ENCODE measurements at places on chromosomes 4 and X.

DNA sequence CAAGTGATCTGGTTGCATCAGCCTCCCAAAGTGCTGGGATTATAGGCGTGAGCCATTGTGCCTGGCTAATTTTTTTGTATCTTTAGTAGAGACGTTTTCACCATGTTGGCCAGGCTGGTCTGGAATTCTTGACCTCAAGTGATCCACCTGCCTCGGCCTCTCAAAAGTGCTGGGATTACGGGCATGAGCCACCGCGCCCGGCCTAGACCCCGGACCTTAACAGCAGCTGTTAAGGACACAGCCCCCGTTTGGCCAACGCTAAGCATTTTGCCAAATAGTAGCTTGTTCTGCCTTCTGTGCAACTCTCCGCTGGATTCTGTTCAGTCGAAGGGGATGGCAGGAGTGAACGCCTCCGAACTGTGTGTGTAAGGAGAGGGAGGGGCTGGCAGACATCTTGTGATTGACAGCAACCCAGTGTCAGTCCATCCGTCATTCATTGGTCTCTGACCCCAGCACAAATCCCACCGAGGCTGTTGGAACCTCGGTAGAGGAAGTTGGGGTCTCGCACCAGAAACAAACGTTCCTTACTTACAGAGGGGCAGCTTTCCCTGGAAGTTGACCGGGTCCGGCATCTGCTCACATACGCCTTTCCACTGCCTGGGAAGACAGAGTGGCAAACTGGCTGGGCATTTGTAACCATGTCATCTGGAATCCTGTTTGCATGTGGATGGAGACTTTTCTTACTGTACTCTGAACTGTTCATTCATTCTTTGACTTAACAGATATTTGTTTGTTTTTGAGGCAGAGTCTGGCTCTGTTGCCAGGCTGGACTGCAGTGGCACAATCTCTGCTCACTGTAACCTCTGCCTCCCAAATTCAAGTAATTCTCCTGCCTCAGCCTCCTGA lies 69.4 kb downstream of the TRAPPC11 start:
- no peak for DNase-seq

DNA sequence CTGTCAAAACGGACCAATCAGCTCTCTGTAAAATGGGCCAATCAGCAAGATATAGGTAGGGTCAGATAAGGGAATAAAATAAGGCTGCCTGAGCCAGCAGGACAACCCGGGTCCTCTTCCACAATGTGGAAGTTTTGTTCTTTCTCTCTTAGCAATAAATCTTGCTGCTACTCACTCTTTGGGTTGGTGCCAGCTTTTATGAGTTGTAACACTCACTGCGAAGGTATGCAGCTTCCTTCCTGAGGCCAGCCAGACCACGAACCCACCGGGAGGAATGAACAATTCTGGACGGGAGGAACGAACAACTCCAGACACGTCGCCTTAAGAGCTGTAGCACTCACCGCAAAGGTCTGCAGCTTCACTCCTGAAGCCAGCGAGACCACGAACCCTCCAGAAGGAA lies 287.8 kb downstream of the RAPGEF2 start:
- peak; percentile 22 for DNase-seq

DNA sequence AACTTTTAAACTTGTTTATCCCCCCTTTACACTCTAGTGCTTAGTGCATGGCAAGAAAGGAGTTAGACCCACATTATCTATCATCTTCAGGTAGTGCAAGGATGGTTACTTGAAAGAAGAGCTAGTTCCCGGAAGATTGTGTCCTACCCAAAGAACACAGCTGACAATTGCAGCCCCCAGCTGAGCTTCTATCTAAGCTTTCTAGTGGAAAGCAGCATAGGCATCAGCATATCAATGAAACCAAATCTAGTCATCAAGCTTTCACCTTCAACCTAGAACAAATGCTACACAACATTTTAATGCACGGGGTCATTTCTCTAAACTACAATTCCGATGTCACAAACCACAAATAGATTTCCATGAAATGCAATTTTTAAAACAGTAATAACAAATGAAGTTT lies 88.9 kb upstream of the TFDP3 start:
- DNase-seq, result no peak

DNA sequence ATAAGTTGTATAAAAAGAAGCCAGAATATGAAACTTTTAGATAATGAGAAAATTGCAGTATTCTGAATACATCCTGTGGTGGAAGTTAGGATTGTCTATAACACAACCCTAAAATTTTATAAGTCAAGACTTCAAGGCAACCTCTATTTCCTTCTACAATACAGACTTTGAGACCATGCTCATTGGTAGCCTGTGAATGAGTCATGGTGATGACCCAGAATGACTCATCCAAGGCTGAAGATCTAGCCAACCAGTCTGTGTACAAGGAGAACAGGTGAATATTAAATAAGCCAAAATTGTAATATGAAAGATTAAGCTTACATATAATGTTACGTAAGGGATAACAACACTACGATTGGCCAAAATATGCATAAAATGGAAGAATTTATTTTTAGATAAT lies 475.9 kb upstream of the GALNT7 start:
- DNase-seq, result no peak

GRCh38 chr4:173443121-173443520 lies 44.2 kb upstream of the SCRG1 start:
- DNase-seq, result no peak

GRCh38 chrX:146451136-146451535 lies 358.4 kb upstream of the CXorf51B start:
- DNase-seq, result no peak

DNA sequence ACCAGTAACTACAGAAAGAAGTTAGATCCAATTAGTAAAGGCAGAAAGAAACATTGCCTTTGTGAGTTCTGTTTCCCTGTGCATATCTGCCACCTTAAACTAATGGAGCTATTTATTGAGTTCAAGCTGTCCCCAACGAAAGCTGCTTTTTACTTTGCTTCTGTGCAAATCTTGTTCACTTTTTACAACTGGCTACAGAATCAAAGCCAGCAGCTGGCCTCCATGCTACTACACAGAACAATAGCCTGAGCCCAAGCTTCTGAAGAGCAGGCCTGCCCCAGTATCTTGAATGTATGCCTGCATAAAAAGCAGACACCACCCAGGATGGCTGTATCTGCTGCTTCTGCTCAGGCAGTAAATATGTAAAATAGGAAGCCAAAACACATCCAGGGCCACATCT lies 28.1 kb downstream of the ANK2 start:
- no peak for DNase-seq

- DNase-seq, result no peak
Observed at GRCh38 chr4:83772685-83773084, 236.8 kb downstream of the GPAT3 start.

GRCh38 chr4:56251556-56251955 lies 135.7 kb downstream of the AASDH start:
- DNase-seq, result no peak

DNA sequence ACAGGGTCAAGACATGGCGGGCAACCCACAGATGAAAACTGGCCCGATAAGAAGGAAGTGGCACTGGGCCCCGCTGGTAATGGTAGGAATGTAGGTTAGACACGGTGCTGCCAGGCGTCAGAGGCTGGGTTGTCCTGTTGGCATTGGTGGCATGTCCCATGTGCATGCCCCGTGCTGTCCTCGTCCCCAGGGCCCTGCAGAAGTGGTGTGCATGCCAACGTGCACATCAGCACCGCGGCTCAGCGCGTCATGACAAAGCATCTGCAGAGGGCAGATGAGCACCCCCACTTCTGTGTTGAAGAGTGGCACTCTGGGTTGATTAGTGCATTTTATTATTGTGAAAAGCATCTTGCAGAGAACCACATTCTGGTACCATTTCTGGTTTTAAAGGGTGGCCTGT lies 35.6 kb downstream of the NELFA start:
- DNase-seq, result no peak

- peak; percentile 10 for DNase-seq
Observed at GRCh38 chrX:16517039-16517605, 132.8 kb upstream of the S100G start.

DNA sequence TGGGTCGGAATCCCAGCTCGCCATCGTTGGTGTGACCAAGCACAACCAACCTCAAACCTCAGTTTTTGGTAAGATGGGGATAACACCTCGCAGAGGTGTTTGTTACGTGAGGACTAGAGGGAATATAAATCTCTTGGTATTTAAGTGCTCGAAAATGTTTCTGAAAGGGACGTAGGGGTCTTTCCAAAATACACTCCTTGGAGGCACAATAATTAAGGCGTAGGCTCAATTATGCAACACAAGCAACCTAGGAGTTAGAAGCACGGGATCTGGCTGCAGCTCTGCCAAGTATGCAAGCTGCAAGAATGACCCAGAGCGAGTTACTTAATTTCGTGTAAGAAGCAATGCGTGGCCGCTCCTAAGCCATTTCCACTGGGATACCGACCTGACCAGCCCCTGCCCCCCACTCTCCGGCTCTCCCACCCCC lies 552 bp downstream of the ADH5 start:
- DNase-seq, result peak; percentile 44

- DNase-seq, result peak; percentile 28
Observed at GRCh38 chr4:112982680-112983079, 66.8 kb upstream of the ANK2 start.

GRCh38 chrX:140064993-140065392 lies 99.7 kb upstream of the CXorf66 start:
- no peak for DNase-seq

- no peak for DNase-seq
Observed at GRCh38 chrX:50381729-50382415, 88.8 kb downstream of the DGKK start.

GRCh38 chr4:80219301-80220025 lies 22.2 kb downstream of the PRDM8 start:
- no peak for DNase-seq

DNA sequence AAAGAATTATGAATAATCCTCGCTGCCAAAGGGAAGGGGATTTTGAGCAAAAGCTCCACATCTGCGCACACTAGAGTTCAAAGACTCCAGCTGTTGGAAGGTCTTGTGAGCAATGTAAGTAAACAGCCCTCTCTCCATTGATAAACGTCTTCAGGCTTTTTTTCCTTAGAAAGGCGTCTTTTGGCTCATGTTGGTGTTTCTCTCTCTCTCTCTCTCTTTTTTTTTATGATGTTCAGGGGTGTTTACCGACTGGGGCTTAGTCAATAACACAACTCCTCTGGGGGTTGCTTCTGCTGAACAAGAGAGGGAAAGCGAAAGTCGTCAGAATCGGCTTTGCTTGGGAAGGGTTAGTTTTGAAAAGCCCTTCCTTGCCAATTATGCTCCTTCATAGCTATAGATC lies 53.2 kb upstream of the C1QTNF7 start:
- DNase-seq, result no peak

DNA sequence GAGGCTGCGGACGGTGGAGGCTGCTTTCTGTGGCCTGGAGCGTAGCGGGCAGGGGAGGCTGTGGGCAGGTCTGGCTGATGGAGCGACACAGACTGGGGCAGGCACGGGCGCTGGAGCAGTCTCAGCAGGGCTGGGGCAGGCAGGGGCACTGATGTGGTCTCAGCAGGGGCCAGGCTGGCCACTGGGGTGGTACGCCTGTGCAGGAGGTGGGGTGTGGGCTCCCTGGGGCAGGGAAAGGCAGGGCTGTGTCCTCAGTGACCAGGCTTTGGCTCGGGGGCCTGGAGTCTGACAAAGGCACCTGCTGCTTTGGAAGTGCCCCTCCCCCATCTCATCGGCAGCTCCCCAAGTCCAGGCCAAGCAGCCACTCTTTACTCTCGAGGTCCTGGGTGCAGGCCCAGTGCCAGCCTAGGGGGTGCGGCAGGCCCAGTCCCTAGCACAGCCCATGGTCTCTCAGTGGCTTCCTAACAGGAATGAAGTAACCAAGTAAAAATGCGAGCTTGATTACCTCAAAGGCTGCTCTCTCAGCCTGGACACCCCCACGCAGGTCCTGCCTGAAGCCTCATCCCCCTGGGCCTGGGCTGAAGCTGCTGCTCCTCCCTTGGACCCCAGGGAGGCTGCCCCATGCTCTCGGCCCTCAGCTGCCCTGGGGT lies 55.5 kb downstream of the ADRA2C start:
- no peak for DNase-seq

DNA sequence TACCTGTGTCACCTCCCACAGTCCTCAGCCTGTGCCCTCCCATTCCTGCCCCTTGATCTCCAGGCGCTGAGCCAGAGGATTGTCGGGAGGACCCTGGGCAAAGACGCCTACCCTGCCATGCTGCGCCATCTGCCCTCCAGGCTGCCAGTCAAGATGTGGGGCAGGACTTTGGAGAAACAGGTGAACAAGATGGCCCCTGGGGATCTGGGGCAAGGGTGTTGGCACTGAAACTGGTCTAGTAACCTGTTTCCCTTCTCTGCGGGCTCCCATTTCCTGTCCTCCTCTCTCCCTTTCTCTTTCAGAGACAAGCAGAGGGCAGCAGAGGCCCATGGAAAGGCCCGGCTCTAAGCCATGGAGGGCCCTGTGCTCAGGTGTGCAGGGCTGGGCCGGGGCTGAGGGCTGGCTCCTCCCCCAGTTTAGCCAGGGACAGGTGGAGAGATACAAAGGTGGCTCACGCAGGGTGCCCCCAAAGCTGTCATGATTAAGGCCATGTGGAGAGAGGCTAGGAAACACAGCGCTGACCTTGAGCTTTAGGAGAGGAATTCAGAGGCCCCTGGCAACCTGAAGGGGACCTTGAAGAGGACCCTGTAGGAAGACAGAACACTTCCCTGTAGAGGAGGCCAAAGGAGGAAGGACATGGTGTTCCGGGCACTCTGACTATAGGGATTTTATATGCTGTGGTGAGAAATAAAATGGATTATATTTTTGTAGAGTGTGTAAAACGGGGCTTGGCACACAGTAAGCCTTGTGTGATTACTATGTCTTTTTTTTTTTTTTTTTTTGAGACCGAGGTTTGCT lies at the start of gene GLOD5:
GLOD5 (plus strand) TSS at position 74 of the 798 bp plus-strand sequence; CDS start at position 118, 44 bp downstream.
- no peak for DNase-seq

GRCh38 chrX:119158226-119158625 lies 30.6 kb upstream of the KIAA1210 start:
- DNase-seq, result no peak

- DNase-seq, result no peak
Observed at GRCh38 chr4:140222171-140222570, 68.2 kb upstream of the MAML3 start.

GRCh38 chr4:2799224-2799911 lies 6.5 kb downstream of the SH3BP2 start:
- no peak for DNase-seq

DNA sequence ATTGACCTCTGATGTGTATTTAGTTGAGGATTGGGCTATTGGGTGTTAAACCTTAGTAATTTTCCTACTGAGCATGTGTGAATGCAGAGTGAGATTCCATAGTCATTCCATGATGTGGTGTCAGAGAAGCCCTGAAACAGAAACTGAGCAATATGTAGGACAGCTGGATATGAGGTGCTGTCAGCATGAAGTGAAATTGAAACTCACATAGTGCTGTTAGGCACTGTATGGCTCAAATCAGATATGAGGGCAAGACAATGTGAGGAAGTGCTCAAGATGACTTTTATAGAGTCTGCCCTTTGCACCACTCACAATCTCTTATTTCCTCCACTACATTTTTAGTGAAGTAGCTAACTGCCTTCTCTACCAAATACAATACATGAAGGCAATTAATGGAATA lies 188.3 kb downstream of the SH3BGRL start:
- no peak for DNase-seq

- DNase-seq, result no peak
Observed at GRCh38 chr4:38560340-38560739, 103.7 kb upstream of the KLF3 start.

- no peak for DNase-seq
Observed at GRCh38 chrX:114051667-114052315, 532.1 kb upstream of the HTR2C start.

Measured in foreskin melanocyte (primary cell).